ENCODE measurements at places on chromosomes 16 and 17. TPM values are rescaled to one million over a fixed set of nuclear protein-coding genes. Genes with fewer than 3 reads are reported as not detected.
A peak's percentile ranks its signal among the peaks of the same experiment; 100 is the strongest.

Gene BCL6B
- not detected for total RNA-seq

GRCh38 chr16:4408323-4408690 is 8.1 kb downstream of the CORO7 start:
- no peak overlapping the region for H3K4me3 ChIP-seq
- H3K36me3 ChIP-seq = no peaks in the 10 kb centered on the region
- H3K27me3 ChIP-seq = no peaks in the 10 kb centered on the region

GRCh38 chr16:78258375-78259065 is 159.1 kb downstream of the WWOX start:
- H3K27ac ChIP-seq = no peak overlapping the region
- H3K4me3 ChIP-seq = no peak overlapping the region
- DNase-seq = no peak
- H3K4me1 ChIP-seq = no peaks in the 10 kb centered on the region
- H3K27me3 ChIP-seq = no peaks in the 10 kb centered on the region

DNA sequence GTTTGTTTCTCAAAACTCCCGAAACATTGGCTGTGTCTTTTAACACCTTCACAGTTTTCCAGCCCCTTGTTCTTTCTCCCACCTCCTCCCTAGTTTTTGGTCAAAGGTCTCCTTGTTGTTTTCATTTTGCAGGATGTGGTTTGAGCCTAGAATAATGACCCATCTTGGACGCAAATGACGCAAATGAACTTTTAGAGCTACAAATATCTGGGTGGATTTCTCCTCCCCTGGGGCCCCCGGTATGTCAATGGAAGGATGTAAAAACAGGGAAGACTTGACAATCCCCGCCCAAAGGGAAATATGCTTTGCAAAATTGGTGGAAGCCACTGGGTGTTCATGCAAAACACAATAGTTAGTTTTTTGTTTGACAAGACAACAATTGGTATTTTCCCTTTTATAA is 236.0 kb upstream of the IRX3 start:
- DNase-seq = no peak
- H3K27me3 ChIP-seq = no peaks in the 10 kb centered on the region
- no peak overlapping the region for H3K27ac ChIP-seq
- no peaks in the 10 kb centered on the region for H3K4me1 ChIP-seq

DNA sequence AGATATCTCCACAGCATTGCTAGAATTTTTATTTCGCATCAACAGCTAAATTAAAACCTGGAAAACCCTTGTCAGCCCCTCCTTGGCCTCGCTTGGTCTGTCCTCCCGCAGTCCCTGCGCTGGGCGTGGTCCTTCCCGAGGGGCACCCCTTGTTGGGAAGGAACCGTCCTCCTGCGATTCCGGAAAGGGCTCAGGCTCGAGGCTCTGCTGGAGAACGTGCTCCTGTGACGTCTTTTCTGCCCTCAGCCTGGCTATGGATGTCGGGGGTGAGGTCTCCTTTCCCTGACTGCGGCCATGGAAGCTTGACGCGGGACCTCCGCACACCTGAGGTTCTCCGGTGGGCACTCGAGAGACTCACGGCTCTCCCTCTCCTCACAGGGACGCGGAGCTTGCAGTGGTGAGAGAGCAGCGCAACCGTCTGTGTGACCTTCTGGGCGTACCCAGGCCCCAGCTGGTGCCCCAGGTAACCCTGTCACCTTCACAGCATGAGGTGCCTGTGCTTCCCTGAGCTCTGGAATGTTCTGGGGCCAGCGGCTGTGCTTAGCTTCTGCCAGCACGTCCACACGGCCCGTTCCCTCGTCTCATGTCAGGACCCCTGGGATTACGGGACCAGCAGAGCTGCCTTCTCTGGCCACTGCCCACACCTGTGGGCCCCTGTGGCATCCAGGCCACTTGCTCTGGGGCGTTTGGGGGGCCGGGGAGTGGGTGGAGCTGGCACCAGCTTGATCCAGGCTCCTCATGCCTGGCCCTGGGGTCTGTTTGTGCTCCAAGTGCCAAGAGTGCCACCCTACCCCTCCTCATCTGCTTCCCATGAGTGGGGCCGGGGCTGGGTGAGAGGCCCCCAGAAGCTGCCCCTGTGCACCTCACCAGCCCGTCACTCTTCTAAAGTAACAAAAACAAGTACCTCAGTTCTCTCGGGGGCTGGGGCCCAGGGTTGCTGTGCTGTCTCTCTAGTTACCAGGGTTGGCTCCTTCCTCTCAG is 101.5 kb upstream of the ZNF750 start:
- H3K27ac ChIP-seq = no peak overlapping the region
- no peak overlapping the region for H3K4me3 ChIP-seq
- H3K4me1 ChIP-seq = no peaks in the 10 kb centered on the region
- H3K36me3 ChIP-seq = peaks cover 10% of the 10 kb centered on the region
- no peak for DNase-seq
- no peaks in the 10 kb centered on the region for H3K27me3 ChIP-seq

Gene GFAP
- total RNA-seq = 0.22 TPM

Gene EFNB3
- 7.6 TPM for total RNA-seq

Gene CDK5RAP3
- 59.1 TPM for total RNA-seq

DNA sequence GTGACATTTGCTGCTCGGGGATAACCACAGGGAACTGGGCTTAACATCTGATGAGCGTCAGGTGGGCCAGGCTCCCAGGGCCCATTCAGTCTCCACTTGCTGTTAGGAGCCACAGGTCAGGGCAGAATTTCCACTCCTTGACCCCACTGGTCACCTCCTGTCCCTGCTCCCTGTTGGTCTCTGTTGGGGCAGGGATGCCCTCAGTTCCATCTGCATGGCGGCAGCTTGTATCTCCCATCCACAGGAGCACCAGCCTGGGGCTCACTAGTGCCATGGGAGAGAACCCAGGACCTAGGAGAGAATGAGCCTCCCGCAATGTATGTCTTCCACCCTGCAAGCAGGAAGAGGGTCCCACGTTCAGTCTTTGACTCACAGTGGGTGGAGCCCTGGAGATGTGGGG is 212.1 kb downstream of the CCDC182 start:
- DNase-seq = no peak
- no peak overlapping the region for H3K27ac ChIP-seq

GRCh38 chr17:71260366-71260940 is 860.4 kb upstream of the SOX9 start:
- DNase-seq = peak; percentile 67
- no peaks in the 10 kb centered on the region for H3K4me1 ChIP-seq
- no peaks in the 10 kb centered on the region for H3K36me3 ChIP-seq
- H3K27ac ChIP-seq = no peak overlapping the region

Gene PPP1R1B
- total RNA-seq = 0.39 TPM

Gene ABCA3
- total RNA-seq = 4.9 TPM

Gene LPO
- not detected for total RNA-seq

- DNase-seq = no peak
- peaks cover 6% of the 10 kb centered on the region for H3K4me1 ChIP-seq
- no peak overlapping the region for H3K27ac ChIP-seq
These were observed 4.0 kb upstream of the WNT3 start for GRCh38 chr17:46822388-46822921.

DNA sequence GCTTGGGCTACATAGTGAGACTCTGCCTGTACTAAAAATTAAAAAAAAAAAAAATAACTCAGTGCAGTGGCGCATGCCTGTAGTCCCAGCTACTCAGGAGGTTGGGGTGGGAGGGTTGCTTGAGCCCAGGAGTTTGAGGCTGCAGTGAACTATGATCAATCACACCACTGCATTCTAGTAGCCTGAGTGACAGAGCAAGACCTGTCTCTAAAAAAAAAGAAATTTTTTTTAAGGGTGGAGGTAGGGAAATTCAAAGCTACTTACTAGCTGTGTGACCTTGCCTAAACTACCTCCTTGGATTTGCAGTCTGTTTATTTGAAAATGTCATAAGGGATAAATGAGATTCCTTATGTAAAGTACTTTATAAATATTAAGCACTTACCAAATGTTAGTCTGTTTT is 3.4 kb upstream of the SMPD3 start:
- H3K4me1 ChIP-seq = peaks cover 7% of the 10 kb centered on the region
- H3K4me3 ChIP-seq = no peak overlapping the region
- peaks cover 8% of the 10 kb centered on the region for H3K27me3 ChIP-seq
- H3K27ac ChIP-seq = no peak overlapping the region

Gene TBC1D3K
- total RNA-seq = not detected

Gene PAQR4
- 4.8 TPM for total RNA-seq
